Smooth muscle cell of the coronary artery (primary cell): ENCODE measurements at places on chromosomes 2 and 18. TPM values are rescaled to one million over a fixed set of nuclear protein-coding genes. Genes with fewer than 3 reads are reported as not detected.

Gene UCN
- 0.30 TPM in 1 of 2 replicates, not detected in the other for total RNA-seq

Gene NCKAP1
- 105 and 149 TPM in 2 replicates for total RNA-seq

Gene KCNJ3
- under 0.01 TPM in 1 of 2 replicates, not detected in the other for total RNA-seq

Gene CABLES1
- total RNA-seq = 11.7 and 13.0 TPM in 2 replicates

Gene ANKRD30BL
- not detected in 2 replicates for total RNA-seq

Gene ALLC
- not detected in 2 replicates for total RNA-seq

Gene INO80D
- total RNA-seq = 2.7 and 3.5 TPM in 2 replicates

Gene CIAO1
- total RNA-seq = 49.0 and 70.7 TPM in 2 replicates

Gene STPG4
- 0.23 TPM in 2 replicates for total RNA-seq

Gene CHAC2
- 0.47 and 2.2 TPM in 2 replicates for total RNA-seq

Gene EGR4
- not detected in 2 replicates for total RNA-seq

Gene ASB18
- total RNA-seq = not detected in 2 replicates

Gene POTEC
- 0.12 TPM in 1 of 2 replicates, not detected in the other for total RNA-seq

Gene CENPA
- 0.47 and 2.9 TPM in 2 replicates for total RNA-seq

Gene IL1F10
- total RNA-seq = not detected in 2 replicates

Gene ST6GAL2
- total RNA-seq = 0.47 TPM in 1 of 2 replicates, not detected in the other

Gene ITGA6
- 2.8 and 8.9 TPM in 2 replicates for total RNA-seq
